Activated naive CD4-positive, alpha-beta T cell treated with anti-CD3 and anti-CD28 coated beads, Interleukin-2, amount 10 ng/mL, durations not matched to agents 7 days and 5 days (primary cell): ENCODE measurements at places on chromosomes 16 and 17.

DNA sequence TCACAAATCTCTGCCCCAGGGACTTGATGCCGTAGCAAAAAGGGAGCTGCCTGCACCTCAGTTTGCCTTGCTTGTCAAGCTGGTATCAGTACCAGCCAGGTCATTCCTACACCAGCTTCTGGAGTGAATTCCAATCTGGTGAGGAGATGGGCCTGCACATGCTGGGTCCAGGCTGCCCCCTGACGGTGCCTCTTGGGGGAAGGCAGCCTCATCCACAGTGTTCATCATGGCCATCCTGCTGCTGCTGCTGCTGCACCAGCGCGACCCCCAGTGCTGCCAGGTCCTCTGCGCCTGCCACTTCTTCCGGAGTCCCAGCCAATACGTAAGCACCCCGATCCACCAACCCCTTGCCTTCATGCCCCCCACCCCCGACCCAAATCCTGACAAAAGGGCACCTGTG is 8.3 kb downstream of the MRPL27 start:
- no peaks in the 10 kb centered on the region for H3K27me3 ChIP-seq
- no peak for DNase-seq
- peaks cover 8% of the 10 kb centered on the region for H3K4me1 ChIP-seq
- no peak overlapping the region for H3K27ac ChIP-seq

GRCh38 chr17:34370376-34370996 is 7.5 kb upstream of the CCL1 start:
- H3K27ac ChIP-seq: no peak overlapping the region
- peaks cover 37% of the 10 kb centered on the region for H3K4me1 ChIP-seq
- no peak overlapping the region for H3K4me3 ChIP-seq
- no peaks in the 10 kb centered on the region for H3K36me3 ChIP-seq

GRCh38 chr17:42706732-42707131 is 24.4 kb downstream of the CNTNAP1 start:
- DNase-seq: peak; percentile 60
- peak overlapping the region; percentile 15 for H3K27ac ChIP-seq
- H3K27me3 ChIP-seq: no peaks in the 10 kb centered on the region

DNA sequence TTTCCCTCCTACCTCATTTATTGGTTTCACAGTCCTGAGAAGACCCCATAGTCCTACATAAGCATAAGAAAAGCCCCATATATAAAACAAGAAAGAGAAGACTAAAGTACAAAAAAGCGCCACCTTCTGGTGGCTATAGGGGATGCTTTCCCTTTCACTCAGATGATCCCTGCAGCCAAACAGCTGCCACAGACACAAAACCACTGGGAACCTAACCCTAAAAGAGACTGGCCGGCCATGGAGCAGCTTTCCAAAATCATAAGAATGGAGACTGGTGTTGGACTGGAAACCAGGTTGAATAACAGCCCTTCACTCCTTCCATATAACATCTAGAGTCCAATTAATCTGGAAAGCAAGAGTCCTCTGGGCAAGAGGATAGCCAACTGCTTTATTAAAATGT is 11.4 kb downstream of the DYNC1LI2 start:
- no peak overlapping the region for H3K4me3 ChIP-seq
- H3K27ac ChIP-seq: no peak overlapping the region
- H3K4me1 ChIP-seq: peaks cover 23% of the 10 kb centered on the region
- no peaks in the 10 kb centered on the region for H3K27me3 ChIP-seq

DNA sequence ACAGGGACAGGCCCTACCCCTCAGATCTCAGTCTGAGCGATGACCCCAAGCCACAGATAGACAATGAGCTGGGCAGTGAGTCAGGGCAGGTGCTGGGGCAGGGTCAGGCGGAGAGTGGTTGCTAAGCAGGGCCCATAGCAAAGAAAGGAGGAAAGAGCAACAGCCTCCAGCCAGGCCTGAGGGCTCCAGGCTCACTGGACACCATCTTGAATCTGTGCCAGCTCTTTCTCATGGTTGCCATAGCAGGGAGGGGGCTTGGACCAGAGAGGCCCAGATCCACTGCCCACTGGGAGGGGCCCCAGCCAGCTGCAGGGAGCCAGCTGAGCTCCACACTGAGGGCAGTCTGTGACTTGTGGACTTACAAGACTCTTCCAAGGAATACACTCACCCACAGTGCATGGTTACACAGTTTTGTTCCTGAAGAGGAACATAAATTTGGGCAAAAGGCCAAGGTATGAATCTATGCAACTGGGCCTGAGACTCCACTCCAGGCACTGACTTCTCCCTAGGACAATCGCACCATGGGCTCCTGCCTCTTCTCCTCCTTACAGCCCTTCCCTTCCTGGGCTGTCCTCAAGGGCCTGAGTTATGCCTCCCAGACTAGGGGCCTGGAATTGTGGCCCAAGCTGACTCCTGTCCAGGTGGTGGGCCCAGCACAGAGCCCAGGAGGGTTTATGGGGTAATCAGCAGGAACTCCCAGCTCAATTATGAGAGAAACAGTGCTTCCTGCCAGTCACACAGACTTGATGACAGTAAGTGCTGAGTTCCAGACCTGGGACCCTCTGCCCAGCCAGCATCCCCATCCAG is 59.9 kb downstream of the BEAN1 start:
- H3K27ac ChIP-seq: no peak overlapping the region
- H3K36me3 ChIP-seq: no peaks in the 10 kb centered on the region
- no peak overlapping the region for H3K4me3 ChIP-seq
- H3K4me1 ChIP-seq: peaks cover 16% of the 10 kb centered on the region
- no peak for DNase-seq

GRCh38 chr17:82297280-82297713 is 20.1 kb downstream of the CD7 start:
- DNase-seq: peak; percentile 89
- H3K4me1 ChIP-seq: peaks cover 85% of the 10 kb centered on the region
- peak overlapping the region; percentile 92 for H3K4me3 ChIP-seq
- peaks cover 3% of the 10 kb centered on the region for H3K27me3 ChIP-seq
- peaks cover 4% of the 10 kb centered on the region for H3K36me3 ChIP-seq

DNA sequence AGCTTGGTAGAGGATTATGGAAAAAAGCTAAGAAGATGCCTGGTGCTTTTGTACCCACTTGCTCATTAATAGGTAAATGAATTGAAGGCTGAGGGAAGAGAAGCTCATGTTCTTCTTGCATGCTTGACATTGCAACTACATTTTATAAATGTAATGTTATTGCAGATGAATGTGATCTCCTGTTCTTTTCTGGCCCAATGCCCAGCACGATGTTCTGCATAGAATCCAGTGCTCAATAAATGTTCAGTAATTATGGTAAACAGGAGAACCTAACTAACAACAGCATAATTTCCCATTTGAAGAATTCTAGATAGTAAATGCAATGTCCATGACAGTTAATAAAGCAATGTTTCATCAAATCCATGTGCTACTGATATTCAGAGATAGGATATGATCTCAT is 638.2 kb upstream of the SOX9 start:
- no peaks in the 10 kb centered on the region for H3K27me3 ChIP-seq
- H3K36me3 ChIP-seq: no peaks in the 10 kb centered on the region
- DNase-seq: no peak
- no peak overlapping the region for H3K27ac ChIP-seq
- H3K4me3 ChIP-seq: no peak overlapping the region

GRCh38 chr16:27798241-27798640 is 248.3 kb downstream of the KATNIP start:
- H3K36me3 ChIP-seq: no peaks in the 10 kb centered on the region
- no peak for DNase-seq
- no peaks in the 10 kb centered on the region for H3K4me1 ChIP-seq
- H3K27me3 ChIP-seq: peaks cover 5% of the 10 kb centered on the region
- no peak overlapping the region for H3K4me3 ChIP-seq
- H3K27ac ChIP-seq: no peak overlapping the region

- H3K4me1 ChIP-seq: peaks cover 17% of the 10 kb centered on the region
- no peaks in the 10 kb centered on the region for H3K36me3 ChIP-seq
- H3K4me3 ChIP-seq: no peak overlapping the region
- H3K27ac ChIP-seq: peak overlapping the region; percentile 35
- peak; percentile 39 for DNase-seq
- no peaks in the 10 kb centered on the region for H3K27me3 ChIP-seq
Observed at GRCh38 chr16:79217375-79218011, 383.0 kb downstream of the MAF start.

- H3K27ac ChIP-seq: no peak overlapping the region
- H3K4me3 ChIP-seq: no peak overlapping the region
- peaks cover 2% of the 10 kb centered on the region for H3K4me1 ChIP-seq
- no peaks in the 10 kb centered on the region for H3K36me3 ChIP-seq
- peaks cover 10% of the 10 kb centered on the region for H3K27me3 ChIP-seq
Observed at GRCh38 chr17:80028030-80028429, 7.6 kb downstream of the TBC1D16 start.

DNA sequence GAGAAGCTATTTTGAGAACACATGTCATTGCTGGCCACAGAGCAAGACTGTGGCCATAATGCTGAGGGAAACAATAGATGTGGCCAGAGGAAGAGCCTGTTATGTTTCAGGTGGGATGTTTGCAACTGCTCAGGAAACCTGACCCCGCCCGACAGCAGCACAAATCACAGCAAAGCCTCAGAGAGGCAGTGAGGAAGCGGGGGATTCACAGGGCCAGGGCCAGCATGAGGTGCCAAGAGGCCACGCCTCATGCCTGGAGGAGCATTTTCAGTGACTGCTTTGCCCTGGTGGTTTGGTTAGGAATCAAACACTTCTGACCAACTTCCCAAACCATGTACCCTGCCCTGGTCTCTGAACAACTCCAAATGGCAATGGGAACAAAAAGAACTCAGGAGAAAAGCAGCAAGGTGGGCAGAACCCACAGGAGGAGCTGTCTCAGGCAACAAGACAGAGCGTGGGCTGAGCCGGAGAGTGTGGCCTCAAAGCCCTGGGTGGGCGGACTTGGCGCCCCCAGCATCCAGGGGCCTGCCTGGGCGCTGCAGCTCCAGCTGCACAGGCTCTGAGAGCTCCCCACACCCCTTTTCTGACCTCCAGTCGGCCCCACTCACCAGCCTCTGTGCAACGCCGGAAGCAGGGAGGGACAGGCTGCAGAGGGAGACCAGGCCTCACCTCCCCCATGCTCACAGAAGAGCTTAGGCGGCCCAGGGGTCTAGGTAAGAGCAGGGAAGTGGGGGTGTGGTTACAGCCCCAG is 20.6 kb downstream of the HIC1 start:
- H3K27me3 ChIP-seq: no peaks in the 10 kb centered on the region
- no peak overlapping the region for H3K27ac ChIP-seq
- H3K4me1 ChIP-seq: peaks cover 43% of the 10 kb centered on the region

DNA sequence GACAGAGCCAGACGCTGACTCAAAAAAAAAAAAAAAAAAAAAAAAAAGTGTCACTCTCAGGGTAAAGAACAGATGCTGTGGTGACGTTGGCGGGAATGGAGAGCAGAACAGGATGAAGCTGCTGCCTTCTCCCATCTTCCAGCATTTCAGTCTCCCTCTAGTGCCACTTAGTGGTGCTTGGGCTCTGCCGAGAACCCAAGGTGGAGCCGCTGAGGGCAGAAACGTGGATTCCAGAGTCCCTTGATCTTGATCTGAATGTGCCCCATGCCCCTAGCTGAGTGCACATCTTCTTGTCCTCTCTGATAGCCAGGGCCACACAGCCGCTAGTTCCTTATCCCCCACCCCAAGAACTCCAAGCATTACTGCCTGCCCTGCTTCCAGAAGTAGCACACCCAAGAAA is 43.2 kb upstream of the FA2H start:
- no peak for DNase-seq
- H3K4me1 ChIP-seq: no peaks in the 10 kb centered on the region
- H3K36me3 ChIP-seq: no peaks in the 10 kb centered on the region
- no peak overlapping the region for H3K4me3 ChIP-seq
- no peak overlapping the region for H3K27ac ChIP-seq
- peaks cover 24% of the 10 kb centered on the region for H3K27me3 ChIP-seq

DNA sequence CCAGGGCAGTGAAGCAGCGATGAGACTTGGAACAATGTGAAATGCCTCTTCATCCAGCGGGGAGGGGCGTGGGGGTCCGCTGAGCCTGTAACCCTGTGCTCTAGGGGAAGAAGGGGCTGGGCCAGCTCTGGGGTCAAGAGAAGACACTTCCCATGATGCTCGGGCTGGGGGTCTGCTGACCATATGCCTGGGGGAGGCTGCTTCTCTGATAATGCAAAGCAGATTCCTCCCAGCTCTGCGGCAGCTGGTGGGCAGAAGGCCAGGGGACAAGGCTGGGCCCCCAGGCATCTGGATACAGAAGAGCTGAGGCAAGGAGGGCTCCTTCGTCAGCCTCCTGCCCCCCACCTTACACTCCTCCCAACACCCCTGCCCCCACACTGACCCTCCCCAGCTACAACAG is 24.7 kb downstream of the NGFR start:
- no peak overlapping the region for H3K4me3 ChIP-seq
- H3K36me3 ChIP-seq: no peaks in the 10 kb centered on the region
- peaks cover 37% of the 10 kb centered on the region for H3K27me3 ChIP-seq
- DNase-seq: no peak

DNA sequence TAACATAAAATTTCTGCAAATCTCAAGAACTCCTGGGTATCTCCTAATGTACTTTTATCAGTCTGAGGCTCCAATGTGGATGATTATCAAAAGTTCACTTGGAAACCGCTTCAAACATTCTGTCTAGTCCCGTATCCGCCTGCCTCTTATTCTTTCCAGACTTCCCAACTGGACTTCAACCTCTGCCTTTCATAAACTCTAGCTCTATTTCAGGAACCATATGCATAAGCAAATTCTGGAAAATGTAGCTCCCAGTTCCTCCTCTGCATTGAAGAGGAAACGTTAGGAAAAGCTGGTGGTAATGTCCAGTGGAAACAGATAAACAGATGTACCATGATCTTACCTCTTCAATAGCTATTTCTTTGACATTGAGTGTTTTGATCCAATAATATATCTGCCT is 285.0 kb downstream of the KCNJ2 start:
- H3K27me3 ChIP-seq: no peaks in the 10 kb centered on the region
- no peaks in the 10 kb centered on the region for H3K36me3 ChIP-seq

DNA sequence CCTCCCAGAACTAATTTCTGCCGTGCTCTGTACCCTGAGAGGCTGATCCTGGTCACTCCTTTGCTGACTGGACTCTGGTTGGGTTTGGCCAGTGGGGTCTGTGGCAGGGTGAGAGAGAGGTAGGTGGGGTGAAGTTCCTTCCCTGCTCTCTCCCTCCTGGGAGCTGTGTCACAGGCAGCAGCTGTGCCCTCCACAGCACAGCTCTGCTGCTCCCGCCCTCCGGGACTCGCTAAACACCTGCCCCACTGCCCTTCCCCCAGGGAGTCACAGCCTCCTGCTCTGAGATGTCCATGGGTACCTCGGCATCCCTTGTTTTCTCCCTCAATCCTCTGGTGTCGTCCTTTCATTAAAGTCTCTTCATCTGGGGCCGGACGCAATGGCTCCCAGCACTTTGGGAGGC is 66.4 kb downstream of the SRCIN1 start:
- H3K4me3 ChIP-seq: no peak overlapping the region
- no peak overlapping the region for H3K27ac ChIP-seq
- peak; percentile 5 for DNase-seq
- no peaks in the 10 kb centered on the region for H3K36me3 ChIP-seq
- H3K4me1 ChIP-seq: no peaks in the 10 kb centered on the region

GRCh38 chr17:61492759-61493526 is 40.7 kb downstream of the TBX4 start:
- H3K27ac ChIP-seq: no peak overlapping the region
- H3K4me3 ChIP-seq: no peak overlapping the region
- no peaks in the 10 kb centered on the region for H3K4me1 ChIP-seq
